Stimulated activated CD8-positive, alpha-beta memory T cell treated with anti-CD3 and anti-CD28 coated beads, Interleukin-4, amount 100 ng/mL, for 1 hour (primary cell): ENCODE measurements at places on chromosomes 6 and 20.

GRCh38 chr6:56448046-56448445 is 194.6 kb downstream of the DST start:
- DNase-seq = no peak

DNA sequence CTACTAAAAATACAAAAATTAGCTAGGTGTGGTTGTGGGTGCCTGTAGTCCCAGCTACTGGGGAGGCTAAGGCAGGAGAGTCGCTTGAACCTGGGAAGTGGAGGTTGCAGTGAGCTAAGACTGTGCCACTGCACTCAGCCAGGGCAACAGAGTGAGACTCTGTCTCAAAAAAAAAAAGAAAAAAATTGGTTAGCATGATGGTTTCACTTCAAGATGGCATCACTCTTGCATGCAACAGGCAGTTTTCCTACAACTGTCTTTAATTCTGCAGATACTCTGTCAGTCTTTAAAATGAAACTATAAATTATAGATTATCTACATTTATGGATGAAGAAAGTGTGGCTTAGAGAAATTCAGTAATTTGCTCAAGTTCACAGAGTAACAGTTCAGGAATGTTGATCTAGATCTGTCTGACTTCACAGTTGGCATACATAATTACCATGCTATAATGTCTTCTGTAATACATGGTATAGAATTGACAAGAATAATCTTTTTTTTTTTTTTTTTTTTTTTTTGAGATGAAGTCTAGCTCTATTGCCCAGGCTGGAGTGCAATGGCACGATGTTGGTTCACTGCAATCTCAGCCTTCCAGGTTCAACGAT is 27.0 kb downstream of the ITCH start:
- DNase-seq = no peak

- no peak for DNase-seq
These were observed 20.1 kb downstream of the SERPINB1 start for GRCh38 chr6:2821554-2821953.

GRCh38 chr6:162854734-162855191 is 127.0 kb downstream of the PACRG start:
- no peak for DNase-seq

- no peak for DNase-seq
These were observed 158.3 kb downstream of the SYCP2 start for GRCh38 chr20:59774921-59775686.

DNA sequence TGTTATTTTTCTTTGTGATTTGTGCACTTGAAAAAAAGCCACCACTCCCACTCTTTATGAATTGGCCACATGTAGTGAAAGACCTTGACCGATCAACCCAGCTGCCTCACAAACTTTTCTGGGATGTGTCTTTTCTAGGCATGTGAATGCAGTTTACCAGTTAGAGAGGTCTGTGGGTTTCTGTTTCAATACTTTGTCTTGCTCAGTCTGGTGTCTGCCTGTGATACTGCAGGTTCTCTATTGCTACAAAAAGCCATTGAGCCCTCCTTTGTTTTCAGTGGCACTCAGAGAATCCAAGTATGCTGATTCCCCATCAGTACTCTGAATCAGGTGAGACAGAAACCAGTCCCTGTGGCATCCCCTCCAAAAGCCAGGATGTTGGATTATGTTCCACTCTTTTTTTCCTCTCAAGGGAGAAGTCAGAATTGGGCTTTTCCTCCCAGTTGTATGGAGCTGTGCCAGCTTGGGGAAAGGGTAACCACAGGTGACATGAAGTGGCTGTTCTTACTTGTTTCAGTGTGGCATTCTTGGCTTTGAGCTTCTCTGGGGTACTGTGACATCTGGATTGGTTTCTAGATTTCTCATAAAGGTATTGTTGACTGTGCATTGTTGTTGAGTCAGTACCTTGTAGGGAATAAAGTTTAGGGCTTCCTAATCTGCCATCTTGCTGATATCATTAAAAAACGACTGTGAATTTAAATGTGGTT is 26.3 kb upstream of the ZFP64 start:
- DNase-seq = no peak

- no peak for DNase-seq
These were observed 74.6 kb upstream of the KCNG1 start for GRCh38 chr20:51097351-51098120.

DNA sequence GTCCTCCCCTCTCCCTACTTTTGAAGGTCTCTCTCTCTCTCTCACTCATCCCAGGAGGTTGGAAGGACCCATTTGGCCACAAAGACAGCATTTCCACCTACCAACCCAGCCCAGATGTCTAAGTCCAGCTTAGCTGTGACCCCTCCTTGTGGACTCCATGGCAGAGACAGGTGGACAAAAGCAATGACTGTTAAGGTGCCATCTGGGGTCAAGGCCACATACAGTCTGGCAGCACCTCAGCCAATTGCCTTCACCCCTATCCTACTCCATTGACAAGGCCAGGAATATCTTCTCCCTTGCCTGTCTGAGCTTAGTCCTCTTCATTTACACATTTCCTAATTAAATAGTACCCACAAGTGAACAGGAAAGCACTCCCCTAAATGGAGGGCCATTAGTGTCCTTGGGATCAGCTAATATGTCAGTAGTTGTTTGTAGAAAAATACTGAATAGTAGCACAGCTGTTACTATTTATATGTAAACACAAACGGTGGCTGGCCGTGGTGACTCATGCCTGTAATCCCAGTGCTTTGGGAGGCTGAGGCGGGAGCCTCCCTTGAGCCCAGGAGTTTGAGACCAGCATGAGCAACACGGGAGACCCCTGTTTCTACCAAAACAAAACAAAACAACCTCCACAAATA is 28.8 kb downstream of the GCM1 start:
- DNase-seq = no peak

GRCh38 chr6:143505537-143505936 is 6.0 kb downstream of the FUCA2 start:
- DNase-seq = no peak

- DNase-seq = no peak
These were observed 9.9 kb upstream of the PCIF1 start for GRCh38 chr20:45924391-45925261.

GRCh38 chr6:137265561-137266308 is 46.5 kb upstream of the IFNGR1 start:
- no peak for DNase-seq

GRCh38 chr6:137102851-137103492 is 58.2 kb upstream of the IL20RA start:
- DNase-seq = no peak

DNA sequence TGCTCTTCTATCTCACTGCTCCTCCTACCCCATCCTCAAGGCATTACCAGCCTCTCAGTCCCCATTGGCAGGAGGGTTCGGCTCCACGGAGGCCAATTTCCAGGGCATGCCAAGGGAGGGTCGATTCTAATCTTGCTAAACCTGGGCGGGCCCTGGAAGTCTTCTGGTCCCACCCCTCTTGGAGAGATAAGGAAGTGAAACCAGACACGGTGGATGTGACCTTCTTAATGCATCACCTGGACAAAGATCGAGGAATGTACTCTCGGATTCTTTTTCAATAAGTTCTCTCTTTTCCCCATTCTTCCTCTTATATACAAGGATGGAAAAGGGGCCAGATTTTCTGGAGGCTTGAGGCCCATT is 112.2 kb upstream of the ARMC2 start:
- DNase-seq = no peak

DNA sequence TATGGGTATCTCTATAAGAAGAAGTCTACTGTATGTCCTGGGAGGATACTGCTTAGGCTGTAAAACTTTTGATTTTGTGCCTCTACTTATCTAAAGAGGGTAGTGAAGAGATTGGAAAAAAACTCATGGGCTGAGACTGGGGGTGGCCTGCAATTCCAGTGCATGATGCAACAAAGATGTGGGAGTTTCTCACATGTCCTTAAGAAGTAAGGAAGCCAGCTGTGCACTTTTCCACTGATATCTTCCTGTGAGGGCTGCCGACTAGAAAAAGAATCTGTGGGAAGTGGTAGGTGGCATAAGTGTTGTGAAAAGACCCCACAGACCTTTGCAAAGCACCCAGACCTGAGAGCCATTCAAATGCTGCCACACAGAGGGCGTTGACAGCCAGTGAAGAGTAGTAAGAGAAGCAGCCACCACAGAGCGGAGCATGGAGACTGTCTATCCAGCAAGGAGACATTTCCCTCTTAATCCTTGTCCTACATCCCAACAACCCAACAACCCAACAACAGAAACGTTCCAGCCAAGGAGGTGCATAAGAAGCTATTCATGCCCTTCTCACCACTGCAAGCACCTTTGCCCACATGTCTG is 65.1 kb downstream of the PFDN4 start:
- no peak for DNase-seq

- DNase-seq = no peak
These were observed 96.4 kb downstream of the MOXD1 start for GRCh38 chr6:132304891-132305305.

GRCh38 chr6:163711615-163712565 is 297.4 kb downstream of the QKI start:
- no peak for DNase-seq

DNA sequence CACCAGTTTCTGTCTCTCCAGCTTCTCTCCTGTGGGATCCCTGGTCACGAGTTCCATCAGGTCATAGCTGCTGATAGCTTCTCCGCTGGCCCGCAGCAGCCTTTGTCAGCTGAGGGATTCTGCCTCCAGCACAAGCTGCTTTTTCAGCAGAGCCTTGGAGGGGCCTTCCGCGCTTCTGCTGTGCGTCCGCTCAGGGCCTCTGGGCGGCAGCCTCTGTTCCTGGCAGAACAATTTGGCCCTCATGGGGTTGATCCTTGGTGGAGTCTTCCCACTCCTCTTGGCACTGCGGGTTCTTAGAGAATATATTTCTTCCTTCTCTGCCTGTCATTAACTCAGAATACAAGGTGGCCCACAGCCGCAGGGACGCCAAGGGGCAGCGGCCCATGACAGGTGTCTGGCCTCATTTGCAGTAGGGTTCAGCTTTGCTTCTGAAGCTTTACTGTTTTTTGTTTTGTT is 158.8 kb downstream of the DTNBP1 start:
- DNase-seq = no peak
